ENCODE measurements at places on chromosomes 5 and 9.

- no peak for DNase-seq
Observed at GRCh38 chr9:38254151-38254550, 138.4 kb upstream of the ALDH1B1 start.

DNA sequence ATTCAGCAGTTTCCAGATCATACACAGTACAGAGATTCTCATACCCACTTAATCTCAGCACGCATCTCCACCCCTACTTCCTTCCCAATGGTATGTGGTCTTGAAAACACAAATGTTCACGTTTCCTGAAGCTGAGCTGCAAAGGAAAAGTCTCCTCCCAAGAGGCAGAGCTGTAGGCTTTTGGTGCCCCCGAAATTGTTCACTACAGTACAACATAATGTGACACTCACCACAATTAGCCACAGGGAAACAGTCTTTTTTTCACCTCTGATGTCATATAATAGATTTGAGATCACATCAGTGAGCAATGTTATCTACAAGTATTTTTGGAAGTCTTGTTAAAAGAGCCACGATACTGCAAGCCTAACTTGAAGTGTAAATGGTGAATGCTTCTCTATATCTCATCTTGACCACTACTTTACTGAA, 40.2 kb downstream of the NFIB start:
- no peak for DNase-seq

GRCh38 chr5:135913713-135914626, 18.3 kb upstream of the IL9 start:
- no peak for DNase-seq

DNA sequence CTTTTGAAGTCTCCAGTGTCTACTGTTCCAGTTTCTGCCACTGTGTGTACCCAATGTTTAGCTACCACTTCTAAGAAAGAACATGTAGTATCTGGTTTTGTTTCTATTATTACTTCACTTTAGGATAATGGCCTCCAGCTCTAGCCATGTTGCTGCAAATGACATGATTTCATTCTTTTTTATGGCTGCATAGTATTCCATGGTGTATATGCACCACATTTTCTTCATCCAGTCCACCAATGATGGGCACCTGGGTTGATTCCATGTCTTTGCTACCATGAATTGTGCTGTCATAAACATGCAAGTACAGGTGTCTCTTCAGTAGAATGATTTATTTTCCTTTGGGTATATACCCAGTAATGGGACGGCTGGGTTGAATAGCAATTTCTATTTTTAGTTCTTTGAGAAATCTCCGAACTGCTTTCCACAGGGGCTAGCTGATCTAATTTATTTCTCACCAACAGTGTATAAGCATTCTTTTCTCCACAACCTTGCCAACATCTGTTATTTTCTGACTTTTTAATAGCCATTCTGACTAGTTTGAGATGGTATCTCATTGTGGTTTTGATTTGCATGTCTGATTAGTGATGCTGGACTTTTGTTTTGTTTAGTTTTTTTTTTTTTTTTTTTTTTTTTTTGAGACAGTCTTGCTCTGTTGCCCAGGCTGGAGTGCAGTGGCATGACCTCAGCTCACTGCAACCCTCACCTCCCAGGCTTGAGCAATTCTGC, 68.9 kb downstream of the WDR41 start:
- DNase-seq: no peak

GRCh38 chr5:88681211-88681803, 201.7 kb downstream of the MEF2C start:
- no peak for DNase-seq

GRCh38 chr5:178392386-178392785, 159.8 kb upstream of the PHYKPL start:
- no peak for DNase-seq

DNA sequence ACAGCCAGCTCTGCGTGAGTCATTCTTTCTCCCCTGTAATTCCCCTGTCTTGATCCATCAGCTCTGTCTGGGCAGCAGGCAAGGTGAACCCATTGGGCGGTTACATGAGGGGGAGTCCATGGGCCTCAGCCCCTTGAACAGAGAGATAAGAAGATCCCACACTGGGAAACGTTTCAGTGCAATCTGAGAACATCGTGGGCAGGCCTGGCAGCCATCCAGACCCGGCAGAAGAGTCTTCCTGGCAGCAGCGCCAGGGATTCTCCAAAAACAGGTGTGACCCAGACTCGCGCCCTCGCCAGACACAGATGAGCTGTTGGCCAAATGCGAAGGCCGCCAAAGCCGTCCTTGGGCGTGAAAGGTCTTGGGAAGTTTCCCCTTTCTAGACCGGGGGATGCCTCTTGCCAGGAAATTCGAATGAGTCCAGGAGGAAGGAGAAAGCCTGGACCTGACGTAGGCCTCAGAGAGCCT, 6.4 kb upstream of the SLC12A7 start:
- no peak for DNase-seq

GRCh38 chr5:32193591-32193990, 19.5 kb upstream of the GOLPH3 start:
- no peak for DNase-seq

DNA sequence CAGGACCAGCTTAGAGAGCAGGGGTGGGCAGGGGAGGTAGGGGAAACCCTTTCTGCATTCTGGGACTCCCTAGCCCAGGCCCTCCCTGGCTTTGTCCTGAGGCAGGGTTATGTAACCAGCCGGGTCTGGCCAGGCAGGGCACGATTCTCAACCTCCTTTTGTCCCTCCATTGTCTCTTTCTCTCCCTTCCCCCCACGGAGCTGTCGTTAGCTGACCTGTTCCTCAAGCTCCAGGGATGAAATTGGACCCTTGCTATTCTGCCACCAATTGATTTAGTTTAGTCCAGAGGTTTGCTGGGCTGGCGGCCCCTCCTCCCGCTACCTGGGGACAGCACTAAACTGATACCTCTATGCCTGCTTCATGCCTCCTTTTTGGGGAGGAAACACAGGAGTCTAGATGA, 9.4 kb upstream of the NDST1 start:
- DNase-seq: no peak

DNA sequence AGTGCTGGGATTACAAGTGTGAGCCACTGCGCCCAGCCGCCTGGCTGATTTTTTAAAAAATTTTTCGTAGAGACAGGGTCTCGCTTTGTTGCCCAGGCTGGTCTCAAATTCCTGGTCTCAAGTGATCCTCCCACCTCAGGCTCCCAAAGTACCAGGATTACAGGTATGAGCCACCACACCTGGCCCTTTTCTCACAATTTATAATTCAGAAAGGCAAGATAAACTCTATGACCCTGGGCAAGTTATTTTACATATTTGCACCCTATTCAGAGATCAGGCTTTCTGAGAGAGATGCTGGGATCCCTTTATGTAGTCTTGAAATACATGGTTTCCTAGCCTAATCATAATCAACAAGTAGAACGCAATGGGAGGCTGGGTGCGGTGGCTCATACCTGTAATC, 20.6 kb downstream of the ZNF346 start:
- no peak for DNase-seq

DNA sequence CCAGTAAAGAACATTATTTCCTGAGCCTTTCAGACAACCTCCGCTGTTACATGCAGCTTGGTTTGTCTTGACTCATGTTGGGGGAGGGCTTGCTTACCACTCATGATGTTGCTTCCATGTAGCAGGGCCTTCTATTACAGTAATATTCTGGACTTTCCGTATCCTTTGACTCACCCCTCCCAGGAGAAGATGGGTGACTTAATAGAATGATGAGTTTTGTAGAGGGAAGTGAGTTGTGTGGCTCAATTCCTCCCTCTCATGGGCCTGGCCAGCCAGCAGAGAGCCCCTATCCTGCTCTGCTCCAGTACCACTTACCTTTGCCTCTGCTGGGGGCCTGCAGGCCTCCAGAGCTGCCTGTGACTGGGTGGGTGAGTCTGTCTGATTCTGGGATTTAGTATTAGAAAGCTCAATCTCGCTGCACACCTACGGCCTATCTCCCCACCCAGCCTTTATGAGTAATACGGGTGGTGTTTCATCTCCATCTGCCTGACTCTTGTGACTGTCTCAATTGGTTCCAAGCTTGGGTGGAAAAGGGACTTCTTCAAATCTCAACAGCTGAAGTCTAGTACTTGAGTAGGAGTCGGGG, 52.6 kb upstream of the KLF9 start:
- DNase-seq: no peak

- DNase-seq: no peak
Observed at GRCh38 chr5:151718646-151719045, 31.9 kb upstream of the SPARC start.

GRCh38 chr5:55620766-55621160, 86.0 kb upstream of the PLPP1 start:
- DNase-seq: no peak

Measured in activated naive CD4-positive, alpha-beta T cell (primary cell).